H4 (cell line): ENCODE measurements at places on chromosomes 16 and 17.

- no peak for DNase-seq
Measured at GRCh38 chr17:70564006-70564620, 394.8 kb downstream of the KCNJ2 start.

- peak; percentile 57 for DNase-seq
Measured at GRCh38 chr17:57739402-57740234, 5.5 kb downstream of the CCDC182 start.

GRCh38 chr17:69333561-69333960 is 6.6 kb upstream of the ABCA5 start:
- DNase-seq = no peak

GRCh38 chr16:76118344-76118743 is 158.9 kb upstream of the CNTNAP4 start:
- DNase-seq = no peak

DNA sequence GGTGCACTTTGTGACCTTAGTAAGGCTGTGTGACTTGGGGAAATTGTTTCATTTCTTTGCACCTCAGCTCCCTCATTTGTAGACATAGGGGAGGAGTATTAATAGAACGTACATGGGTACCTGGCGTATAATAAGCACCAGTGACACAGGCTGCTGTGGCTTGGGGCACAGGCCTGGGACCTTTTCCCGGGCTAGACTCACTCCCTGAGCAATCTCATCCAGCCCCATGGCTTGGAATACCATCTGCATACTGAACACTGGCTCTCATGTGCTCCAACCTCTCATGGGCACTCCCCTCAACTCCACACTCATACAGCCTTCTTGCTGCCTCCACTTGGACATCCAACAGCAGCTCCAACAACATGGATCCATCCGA is 41.0 kb upstream of the MRPS23 start:
- no peak for DNase-seq

GRCh38 chr16:31215287-31216162 is 1.4 kb downstream of the PYDC1 start:
- no peak for DNase-seq

DNA sequence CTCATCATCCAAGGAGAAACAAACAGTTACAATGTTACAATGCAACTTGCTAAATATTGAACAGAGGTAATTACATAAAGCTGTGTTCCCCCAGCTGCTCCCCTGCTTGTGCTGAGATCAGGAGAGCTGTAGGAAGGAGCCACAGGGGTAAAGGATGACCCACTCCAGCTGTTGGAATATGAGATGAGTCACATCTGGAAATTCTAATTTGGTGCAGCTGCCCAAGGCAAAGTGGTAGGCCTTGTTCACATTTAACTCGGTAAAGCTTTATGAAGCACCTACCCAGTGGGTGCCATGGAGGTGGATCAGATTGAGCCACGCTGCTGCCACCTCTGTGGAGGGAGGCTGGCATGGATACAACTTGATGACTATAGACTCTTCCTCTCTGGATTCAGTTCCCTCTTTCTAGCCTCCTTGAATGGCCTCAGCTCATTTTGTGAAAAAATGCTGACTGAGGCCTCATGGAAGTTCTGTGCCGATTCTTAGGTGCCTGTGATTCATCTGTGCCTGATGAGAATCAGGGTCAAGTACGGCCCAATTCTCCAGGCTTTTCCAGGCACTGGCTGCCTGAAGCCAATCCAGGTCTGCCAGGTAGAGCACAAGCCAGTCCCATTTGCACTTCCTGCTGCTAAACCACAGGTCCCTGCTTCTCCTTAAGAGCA is 7.4 kb downstream of the ZNF689 start:
- no peak for DNase-seq

DNA sequence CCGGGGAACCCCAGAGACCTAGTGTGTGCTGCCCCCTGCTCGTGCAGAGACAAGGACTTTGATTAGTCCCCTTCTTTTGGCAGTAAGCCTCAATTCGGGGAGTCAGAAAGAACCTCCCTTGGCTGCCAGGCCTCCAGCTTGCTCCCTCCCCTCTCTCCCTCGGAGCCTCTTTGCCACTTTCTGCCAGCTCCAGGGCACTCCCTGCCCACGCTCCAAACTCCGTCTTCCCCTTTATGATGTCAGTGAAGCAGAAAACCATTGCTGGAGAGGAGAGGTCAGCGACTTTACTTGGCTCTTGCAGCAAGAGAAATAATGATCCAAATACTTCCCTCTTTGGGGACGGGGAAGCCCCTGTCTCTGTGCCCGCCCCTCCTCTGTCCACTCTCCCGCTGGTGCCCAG is 28.1 kb downstream of the TTYH2 start:
- no peak for DNase-seq

GRCh38 chr17:7781429-7781828 is 52.6 kb upstream of the KDM6B start:
- no peak for DNase-seq

GRCh38 chr17:7563115-7563869 is 1.6 kb downstream of the SENP3 start:
- no peak for DNase-seq

- no peak for DNase-seq
Measured at GRCh38 chr17:48471817-48472410, 41.9 kb upstream of the SKAP1 start.
